ENCODE measurements at places on chromosomes 7 and 10.

DNA sequence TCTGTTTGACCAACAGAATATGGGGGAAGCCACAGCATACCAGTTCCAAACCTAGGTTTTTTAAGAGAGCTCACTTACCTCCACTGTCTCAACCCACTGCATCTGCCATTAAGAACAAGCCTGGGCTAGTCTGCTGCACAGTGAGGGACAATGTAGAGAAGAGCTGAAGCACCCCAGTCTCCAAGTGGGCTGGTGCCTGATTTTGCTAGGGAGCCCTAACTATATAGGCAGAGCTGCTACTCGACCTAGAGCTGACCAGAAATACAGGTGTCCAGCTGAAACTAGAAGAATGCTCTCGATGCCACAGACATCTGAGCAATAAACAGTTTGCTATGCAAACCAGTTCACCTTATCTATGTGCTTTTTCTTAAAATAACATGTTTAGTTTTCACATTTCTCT lies 106.9 kb upstream of the BET1 start:
- no peak for DNase-seq

- DNase-seq = peak; percentile 59
Observed at GRCh38 chr7:155456738-155457543, 988 bp upstream of the EN2 start.

GRCh38 chr7:82318786-82319185 lies 124.8 kb downstream of the CACNA2D1 start:
- DNase-seq = no peak

DNA sequence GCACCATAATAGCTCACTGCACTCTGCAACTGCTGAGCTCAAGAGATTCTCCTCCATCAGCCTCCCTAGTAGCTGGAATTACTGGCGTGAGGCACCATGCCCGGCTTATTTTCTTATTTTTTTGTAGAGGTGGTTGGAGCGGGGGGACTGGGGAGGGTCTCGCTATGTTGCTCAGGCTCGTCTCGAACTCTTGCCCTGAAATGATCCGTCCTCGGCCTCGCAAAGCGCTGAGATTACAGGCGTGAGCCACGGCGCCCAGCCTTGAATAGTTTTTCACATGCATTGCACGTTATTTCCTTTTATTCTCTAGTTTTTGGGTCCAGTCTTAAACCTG lies 526 bp upstream of the LAMTOR4 start:
- DNase-seq = no peak

GRCh38 chr10:129972145-129972965 lies 8.3 kb upstream of the EBF3 start:
- DNase-seq = no peak

DNA sequence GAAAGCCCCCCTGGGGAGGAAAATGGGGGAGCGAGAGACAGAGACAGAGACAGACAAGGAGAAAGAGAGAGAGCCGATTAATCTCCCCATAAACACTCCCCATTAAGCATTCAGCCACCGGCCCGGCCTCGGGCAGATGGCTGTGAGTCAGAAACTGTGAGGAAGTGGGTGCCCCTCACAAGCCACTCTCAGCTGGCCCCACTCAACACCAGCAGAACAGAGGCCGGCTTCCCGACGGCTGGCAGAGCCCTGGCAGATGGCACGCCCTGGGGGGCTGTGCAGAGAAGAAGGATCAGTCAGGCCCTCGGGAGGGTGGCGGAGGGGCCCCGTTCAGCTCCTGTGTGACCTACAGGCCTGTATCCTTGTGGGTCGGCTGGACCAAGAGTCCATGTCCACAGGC lies 41.2 kb downstream of the CAMK2B start:
- DNase-seq = peak; percentile 28

DNA sequence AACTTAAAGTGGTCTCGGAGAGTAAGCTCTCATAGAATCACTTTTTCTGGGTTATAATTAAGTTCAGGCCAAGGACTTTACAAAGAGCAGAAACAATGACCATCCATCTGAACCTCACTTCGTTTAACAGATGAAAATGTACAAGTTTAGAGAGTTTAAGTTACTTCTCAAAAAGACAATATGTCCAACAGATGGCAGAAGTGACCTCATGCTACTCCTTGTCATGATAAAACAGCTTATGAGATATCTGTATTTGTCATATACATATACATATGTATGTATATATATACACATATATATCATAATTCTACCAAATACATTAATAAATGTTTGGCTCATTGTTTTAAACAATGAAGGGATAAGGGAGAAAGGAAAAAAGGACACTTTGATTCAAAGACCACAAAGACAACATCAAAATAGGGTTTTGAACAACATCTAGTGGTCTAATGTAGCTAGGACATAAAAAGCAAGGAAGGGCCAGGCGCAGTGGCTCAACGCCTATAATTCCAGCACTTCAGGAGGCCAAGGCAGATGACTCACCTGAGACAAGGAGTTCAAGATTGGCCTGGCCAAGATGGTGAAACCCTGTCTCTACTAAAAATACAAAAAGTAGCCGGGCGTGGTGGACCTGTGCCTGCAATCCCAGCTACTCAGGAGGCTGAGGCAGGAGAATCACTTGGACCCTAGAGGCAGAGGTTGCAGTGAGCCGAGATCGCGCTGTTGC lies 17.8 kb downstream of the NAPEPLD start:
- DNase-seq = no peak

GRCh38 chr10:1872151-1872726 lies 134.9 kb upstream of the ADARB2 start:
- DNase-seq = no peak

DNA sequence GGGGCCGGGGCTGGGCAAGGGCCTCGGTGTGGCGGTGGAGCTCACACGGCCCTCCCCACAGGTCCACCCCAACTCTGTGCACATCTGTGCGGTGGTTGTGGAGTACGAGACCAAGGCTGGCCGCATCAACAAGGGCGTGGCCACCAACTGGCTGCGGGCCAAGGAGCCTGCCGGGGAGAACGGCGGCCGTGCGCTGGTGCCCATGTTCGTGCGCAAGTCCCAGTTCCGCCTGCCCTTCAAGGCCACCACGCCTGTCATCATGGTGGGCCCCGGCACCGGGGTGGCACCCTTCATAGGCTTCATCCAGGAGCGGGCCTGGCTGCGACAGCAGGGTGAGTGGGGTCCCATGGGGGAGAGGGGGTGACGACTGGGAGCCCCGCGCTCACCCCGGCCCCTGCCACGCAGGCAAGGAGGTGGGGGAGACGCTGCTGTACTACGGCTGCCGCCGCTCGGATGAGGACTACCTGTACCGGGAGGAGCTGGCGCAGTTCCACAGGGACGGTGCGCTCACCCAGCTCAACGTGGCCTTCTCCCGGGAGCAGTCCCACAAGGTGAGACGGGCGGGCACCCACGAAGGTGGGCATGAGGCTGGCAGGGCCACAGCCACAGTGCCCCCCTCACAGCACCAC lies 8.8 kb downstream of the TMEM120A start:
- DNase-seq = no peak
